ENCODE measurements at places on chromosomes 2 and 18.

DNA sequence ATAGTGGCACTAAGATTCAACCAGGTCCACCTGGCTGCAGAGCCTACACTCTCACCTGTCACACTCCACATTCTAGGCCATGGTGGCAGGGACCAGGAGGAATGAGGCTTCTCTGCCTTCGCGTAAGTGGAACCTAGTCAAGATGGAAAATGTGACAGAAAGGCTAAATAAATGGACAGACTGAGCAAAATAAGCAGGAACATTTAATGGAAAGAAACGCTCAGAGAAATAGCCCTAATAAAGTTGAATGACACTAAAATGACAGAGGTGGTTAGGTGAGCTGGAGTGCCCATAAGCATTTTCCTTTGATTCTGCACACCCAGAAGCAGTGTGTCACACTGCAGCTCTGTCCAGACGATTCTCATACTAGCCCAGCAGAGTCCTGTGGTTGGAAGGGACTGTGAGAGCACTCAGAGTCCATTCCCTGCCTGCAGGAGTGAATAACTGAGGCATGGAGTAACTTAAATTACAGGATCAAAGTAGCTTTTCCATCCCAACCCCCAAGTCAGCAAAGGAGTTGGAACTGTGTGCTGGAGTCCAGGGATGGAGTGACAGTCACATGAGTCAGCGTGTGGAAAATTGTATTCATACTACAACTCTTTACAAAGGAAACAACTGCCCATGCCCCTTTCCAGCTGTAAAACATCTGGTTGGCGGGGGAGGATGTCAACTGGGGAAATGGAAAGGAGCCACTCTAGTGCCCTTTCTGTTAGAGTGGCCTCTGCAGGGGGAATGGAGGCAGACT is 105.4 kb upstream of the LGALSL start:
- no peak for DNase-seq

- no peak for DNase-seq
Observed at GRCh38 chr2:120747281-120747680, 11.6 kb downstream of the GLI2 start.

GRCh38 chr2:176536439-176537133 is 267.3 kb downstream of the MTX2 start:
- no peak for DNase-seq

DNA sequence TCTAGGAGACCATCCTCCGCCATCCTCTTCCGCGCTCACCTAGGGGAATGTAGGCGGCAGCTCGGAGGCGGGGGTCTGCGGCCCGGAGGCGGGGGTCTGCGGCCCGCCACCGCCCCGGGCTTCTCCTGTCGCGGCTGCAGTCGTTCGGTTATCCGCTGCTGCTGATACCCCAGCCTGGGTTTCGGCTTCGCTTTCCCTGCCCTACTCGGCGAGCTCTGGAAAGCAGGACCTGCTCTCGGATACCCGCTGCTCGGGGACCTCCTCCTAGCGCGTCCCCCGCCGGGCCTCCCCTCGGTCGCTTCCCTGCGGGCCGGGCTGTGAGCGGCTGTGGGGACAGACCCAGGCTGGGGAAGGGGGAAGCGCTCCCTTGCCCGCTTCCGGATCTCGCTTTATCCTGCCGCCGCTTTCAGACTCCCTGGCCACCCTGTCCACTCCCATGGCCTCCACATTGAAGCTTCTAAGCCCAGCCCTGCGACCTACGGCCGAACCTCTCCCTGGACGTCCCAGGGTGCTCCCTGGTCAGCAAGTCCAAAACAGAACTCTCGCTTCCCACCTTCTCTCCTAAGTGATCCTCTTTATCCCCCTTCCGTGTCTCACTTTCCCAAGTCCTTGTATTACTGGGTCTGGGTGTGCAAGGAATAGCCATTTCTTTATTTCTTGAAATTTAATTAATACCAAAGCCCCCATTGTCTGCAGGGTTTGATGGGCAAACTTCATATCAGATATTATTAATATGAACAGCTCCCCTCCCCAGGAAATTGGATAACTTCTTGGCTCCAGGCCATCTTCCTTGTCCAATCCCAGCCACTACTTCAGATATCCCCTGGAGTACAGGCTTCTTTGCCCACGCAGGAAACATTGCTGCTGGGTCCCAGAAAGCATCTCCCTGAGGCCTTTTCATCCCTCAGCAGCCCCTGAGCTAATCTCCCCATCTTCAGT is 769 bp downstream of the FKBP1B start:
- DNase-seq = peak; percentile 70

- no peak for DNase-seq
Observed at GRCh38 chr2:148998165-148998830, 40.2 kb upstream of the LYPD6B start.

All from upper lobe of right lung (tissue), 1 donor.